Stimulated activated CD4-positive, alpha-beta T cell treated with anti-CD3 and anti-CD28 coated beads, Interleukin-12 subunit alpha, Interleukin-12 subunit beta, amount 100 ng/mL, for 4 hours (primary cell): ENCODE measurements at places on chromosomes 12 and 14.

DNA sequence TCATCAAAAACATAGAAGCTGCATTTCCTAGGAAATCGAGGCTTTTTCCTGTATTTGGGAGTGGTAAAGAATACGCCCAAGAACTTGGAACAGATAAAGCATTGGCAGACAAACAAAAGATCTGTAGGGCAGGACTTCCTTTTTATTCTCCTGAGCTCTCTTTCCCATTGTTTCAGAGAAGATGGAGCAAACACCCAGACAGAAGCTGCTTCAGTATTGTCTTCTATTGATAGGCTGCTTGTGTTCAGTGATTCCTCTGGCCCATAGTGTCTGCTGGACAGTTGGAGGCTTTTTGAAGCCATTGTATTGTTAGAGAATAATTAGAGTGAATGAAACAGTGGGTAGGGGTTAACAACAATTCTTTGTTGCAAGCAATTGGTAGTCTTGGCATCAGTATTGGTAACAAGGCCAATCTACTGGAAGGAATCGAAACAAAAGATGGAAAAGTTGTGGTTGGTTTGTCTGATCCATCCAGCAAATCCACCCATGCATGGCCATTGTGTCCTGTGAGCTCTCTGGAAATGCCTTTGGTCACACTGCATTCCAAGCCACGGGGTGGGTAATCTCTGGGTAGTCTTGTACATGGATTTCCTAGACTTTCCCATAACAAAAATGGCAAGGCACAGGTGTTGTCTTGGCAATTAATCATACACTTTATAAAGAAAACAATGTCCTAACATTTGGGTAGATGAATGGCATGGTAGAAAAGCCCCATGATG is 424.8 kb downstream of the RAD51B start:
- DNase-seq = no peak

DNA sequence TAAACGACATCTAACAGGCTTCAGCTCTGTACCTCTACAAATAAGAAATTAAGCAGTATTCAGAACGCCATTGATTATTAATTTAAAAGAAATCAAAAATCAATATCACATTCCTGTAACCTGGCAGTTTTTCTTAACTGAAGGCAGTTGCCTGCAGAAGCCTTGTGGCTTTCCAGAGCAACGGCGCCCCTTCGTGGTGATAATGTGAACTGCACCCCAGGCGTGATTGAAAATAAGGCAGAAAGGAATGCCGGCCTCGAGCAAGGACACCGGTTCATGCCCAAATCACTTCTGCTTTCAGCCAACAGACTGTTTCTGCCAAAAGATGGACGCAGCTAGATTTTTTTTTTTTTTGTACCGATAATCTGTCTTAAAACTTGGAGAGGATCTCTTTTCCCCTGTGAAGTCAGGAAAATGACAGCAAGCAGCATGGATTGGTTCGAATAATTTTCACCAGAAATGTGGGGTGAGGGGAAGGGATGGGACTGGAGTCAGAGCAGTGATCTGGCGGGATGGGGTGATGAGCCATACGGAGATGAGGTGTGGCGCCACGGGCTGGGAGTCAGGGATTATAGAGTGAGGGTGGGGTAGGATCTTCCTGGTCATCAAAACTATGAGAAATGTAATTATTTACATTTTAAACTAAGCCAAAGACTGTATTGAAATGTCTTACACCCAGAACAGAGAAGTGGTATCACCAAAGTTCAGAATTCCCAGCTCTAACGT is 473.0 kb downstream of the DPF3 start:
- DNase-seq = peak; percentile 69

GRCh38 chr12:119245904-119246494 is 67.3 kb downstream of the HSPB8 start:
- no peak for DNase-seq

GRCh38 chr12:17489452-17489851 is 600.5 kb downstream of the RERGL start:
- no peak for DNase-seq

DNA sequence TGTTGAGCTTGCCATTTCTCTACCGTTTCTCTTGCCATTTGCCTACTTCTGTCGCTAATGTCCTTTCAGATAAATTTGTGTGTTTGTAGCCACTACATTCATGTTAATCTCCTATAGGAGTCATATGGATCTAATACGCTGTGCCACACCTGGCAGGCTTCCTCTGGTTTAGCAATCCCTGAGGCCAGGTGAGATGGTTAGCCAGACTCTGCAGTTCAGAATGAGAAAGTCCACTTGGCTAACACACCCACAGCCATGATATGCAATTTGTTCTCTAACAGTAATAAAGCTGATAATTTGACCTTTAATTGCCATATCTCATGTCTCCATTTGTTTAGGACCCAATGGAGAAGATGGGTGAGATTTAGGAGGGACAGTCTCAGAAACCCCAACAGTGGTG is 1261.6 kb upstream of the TMEM132C start:
- no peak for DNase-seq

DNA sequence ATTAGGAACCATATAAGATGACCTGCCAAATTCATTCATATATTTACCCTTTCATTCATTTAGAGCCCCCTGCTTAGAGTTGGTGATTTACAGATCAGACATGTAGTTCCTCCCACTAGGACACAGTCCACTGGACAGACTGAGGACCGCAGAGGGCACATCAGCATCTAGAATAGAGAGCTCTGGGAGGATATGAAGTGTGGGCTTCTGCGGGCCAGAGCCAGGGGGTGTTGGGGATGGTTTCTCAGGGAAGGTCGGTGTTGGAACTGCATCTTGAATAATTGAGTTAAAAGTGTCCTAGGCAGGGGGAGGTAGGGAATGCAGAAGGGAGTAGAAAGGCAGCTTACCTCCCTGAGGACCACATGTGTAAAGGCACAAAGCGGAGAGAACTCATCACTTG is 42.9 kb downstream of the KLC1 start:
- no peak for DNase-seq

DNA sequence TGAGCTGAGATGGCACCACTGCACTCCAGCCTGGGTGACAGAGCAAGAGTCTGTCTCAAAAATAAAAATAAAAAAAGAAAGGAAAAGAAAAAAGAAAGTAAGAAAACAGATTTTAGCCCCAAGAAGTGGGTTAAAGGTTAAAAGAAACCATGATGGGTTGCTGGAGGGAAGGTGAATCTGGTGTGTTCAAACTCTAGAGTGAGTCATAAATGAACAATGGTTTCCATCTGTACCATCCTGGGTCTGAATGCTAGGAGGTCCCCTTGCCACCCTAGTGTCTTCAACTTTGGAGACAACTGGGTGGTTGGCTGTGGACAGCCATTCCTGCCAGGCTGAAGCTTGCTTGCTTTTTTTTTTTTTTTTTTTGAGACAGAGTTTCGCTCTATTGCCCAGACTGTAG is 1.6 kb upstream of the RPS26 start:
- no peak for DNase-seq

DNA sequence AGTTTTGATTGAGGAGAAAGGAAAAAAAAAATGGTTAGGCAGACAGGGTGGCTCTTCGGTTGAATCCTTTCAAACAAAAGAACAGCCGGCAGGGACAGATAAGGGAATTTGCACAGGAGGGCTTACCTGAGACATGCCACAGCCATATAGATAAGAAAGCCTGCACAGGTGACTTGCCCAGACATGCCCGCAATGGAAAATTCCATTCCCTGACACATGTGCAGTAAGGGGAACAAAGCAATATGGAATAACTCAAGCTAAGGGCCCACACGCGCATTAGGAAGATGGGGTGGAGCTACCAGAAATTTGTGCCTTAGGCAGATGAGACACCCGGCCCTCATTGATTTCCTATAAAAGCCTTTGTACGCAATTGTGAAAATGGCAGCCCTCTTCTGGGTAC is 86.7 kb downstream of the TMEM260 start:
- DNase-seq = no peak

DNA sequence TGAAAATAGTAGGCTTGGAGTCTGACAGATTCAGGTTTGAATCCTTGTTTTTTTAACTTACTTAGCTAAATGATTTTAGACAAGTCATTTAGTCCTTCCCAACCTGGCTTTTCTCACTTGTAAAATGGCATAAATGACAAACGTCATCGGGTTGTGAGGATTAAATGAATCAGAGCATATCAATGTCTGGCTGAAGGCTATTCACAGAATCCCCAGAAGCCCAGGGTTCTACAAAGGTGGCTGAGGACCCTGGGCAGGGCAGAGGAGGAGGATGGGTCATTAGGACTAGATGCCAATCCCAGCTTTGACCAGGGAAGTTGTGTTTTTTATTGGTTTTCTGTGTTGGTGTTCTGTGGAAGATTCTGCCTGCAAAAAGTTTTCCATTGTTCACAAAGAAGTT is 7.6 kb upstream of the PTPRB start:
- DNase-seq = no peak

- no peak for DNase-seq
Observed at GRCh38 chr12:67757651-67758050, 109.1 kb downstream of the DYRK2 start.

- DNase-seq = no peak
Observed at GRCh38 chr14:49926803-49927202, 33.9 kb downstream of the ARF6 start.

- DNase-seq = no peak
Observed at GRCh38 chr12:14605401-14605989, 37.8 kb upstream of the PLBD1 start.

DNA sequence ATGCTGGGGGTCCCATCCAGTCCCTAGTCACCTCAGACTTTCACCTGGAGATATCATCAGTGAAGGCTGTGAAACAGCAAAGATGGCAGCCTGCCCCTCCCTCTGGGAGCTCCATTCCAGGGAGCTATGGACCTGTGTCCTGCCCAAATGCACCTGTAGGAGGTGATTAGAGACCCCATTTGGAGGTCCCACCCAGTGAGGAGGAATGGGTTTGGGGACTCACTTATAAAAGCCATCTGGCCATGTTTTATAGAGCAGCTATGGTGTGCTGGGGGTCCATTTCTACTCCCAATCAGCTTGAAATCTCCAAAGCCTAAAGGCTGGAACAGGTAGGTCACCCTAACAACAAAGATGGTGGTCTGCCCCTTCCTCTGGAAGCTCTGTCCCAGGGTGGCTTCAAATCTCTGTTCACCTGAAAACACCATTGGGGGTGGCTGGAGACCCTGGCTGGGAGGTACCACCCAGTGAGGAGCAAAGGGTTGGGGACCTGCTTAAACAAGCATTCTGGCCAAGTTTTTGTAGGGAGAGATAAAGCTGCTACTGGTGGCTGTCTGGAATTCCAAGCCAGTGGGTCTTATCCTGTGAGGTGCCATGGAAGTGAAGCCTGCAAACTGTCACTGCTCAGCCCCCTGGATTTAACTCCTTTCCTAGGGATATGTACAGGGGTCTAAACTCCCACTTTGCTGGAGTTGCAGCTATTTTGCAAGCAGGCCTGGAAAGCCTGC is 182.3 kb downstream of the RASSF9 start:
- no peak for DNase-seq

- DNase-seq = no peak
Observed at GRCh38 chr12:53737093-53737808, 10.0 kb upstream of the CALCOCO1 start.

- no peak for DNase-seq
Observed at GRCh38 chr12:94769047-94769420, 118.7 kb upstream of the TMCC3 start.

DNA sequence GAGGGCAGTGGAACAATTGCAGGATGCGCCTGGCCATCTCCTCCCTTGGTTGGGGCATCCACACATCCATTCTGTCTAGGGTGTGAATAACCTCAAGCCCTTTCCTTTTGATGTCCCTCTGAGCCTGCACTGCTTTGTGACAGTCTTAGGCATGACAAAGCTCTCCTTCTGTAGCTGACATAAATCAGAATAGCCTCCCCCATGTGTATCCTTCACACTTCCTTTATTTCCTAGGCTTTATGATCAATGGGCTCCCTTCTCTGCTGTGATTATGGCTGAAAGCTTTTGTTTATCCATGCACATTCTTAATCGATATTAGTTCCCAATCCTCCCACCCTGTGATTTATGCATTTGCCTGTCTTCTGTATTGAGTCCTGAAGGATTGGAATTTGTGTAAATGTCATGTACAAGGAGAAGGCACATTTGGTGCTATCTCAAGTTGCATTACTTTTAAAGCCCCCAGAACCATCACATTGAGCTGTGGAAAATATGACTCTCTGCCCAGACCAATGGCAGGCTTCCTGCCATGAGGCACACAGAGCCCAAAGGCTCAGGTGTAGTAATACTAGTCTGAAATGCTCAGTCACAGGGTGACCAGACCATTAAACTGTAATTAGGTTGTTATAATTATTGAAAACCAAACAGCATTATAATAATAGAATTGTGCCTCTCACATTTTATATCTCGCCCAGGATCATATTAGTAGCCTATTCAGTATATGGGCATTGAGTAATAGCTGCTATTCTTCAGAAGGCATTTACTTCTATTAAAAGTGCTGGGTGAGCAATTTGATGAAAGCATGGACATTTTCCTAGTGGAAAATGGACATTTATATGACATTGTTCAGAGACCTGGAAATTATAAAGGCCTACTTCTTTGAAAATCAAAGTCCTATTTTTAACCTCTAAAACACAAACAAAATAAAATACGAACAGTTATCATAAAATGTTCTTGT is 14.0 kb downstream of the EMP1 start:
- DNase-seq = no peak

- DNase-seq = no peak
Observed at GRCh38 chr12:49138587-49138986, 7.4 kb upstream of the TUBA1B start.

DNA sequence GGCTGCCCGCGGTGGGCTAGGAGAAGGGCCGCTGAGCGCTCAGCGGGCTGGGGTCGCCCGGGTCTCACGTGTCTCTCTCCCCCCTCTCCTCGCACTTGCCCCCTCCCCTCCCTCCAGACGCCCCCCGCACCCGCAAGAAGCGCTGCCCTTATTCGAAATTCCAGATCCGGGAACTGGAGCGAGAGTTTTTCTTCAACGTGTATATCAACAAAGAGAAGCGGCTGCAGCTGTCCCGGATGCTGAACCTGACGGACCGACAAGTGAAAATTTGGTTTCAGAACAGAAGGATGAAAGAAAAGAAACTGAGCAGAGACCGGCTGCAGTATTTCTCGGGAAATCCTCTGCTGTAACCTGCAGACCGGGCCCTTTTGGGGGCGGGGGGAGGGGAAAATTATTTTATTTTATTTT is 314 bp upstream of the HOTAIR start:
- DNase-seq = no peak

- DNase-seq = no peak
Observed at GRCh38 chr14:101834800-101835547, 73.5 kb downstream of the PPP2R5C start.
